T-helper 2 cell (primary cell): ENCODE measurements at places on chromosomes 7 and 10.

DNA sequence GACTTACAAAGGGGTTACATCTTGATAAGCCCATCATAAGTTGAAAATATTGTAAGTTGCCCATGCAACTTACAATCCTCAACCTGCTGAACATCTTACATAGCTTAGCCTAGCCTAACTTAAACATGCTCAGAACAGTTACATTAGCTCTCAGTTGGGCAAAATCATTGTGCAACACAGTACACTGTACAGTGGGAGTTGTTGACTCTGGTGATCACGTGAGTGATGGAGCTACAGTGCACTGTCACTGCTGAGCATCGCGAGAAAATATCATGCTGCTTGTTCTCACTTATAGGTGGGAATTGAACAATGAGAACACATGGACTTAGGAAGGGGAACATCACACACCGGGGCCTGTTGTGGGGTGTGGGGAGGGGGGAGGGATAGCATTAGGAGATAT, 214.9 kb upstream of the ZMIZ1 start:
- no peak for DNase-seq

DNA sequence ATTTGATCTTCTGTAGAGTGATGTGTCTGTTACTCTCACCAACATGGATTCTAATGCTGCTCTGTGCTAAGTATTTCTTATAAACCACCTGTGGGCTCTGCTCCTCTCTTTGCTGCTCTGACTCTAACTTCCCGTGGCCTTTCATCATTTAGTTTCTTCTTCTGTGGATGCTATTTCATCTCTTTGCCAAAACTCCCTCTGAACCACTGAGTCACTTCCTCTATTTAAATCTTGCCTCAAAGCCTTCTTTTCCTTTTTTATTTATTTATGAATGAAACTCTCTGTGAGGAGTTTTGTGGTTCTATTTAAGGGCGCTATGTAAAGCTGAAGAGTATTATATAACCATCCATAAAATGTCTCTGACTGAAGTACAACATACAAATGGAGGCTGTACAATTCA, 538.5 kb downstream of the SUGCT start:
- DNase-seq = no peak

DNA sequence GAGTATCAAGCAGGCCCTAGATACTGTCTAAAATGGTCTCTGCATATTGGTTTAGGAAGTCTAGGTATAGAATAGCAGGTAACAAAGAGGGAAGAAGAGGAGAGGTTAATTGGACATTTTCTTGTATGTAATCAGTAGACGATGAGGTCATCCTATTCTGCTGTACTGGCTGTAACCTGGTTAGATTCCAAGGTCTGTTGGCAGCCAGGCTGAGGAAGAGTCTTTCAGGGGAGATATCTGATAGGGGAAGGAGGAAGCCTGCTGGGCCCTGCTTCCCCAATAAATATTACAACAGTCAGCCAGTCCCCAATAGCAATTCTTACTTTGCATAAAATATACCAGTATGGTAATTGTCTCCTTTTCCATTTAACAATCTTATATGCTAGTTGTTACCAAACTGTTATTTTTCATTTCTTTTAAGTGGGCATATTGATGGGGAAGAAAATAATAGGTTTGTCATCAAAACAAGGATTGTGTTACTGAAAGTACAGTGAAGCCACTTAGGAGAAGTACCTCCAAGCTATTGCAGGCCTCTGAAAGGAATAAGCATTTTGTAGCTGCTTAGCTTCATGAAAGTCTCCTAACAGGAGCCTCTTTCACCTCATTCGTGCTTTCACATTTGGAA, 186.4 kb downstream of the LRRC4 start:
- DNase-seq = no peak

DNA sequence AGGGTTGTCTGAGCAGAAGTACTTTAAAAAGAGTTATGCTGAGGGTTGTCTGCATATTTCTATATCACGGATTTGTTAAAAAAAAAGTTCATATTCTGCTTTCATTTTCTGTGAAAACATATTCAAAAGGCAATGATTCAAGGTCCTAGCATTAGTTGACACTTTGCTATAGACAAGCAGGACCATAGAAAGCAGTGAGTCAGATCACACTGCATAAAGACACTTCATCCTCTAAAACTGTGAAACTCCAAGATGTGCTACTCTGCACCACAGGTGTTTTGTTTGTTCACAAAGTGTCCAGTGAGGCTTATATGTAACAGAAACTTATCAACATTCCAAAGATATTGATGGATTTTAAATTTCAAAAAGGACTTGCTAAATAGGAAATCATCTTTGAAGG, 47.0 kb downstream of the SPAM1 start:
- no peak for DNase-seq

- no peak for DNase-seq
Observed at GRCh38 chr10:76268530-76268929, 837.1 kb downstream of the LRMDA start.

GRCh38 chr10:110821508-110821907, 50.2 kb upstream of the PDCD4 start:
- no peak for DNase-seq

DNA sequence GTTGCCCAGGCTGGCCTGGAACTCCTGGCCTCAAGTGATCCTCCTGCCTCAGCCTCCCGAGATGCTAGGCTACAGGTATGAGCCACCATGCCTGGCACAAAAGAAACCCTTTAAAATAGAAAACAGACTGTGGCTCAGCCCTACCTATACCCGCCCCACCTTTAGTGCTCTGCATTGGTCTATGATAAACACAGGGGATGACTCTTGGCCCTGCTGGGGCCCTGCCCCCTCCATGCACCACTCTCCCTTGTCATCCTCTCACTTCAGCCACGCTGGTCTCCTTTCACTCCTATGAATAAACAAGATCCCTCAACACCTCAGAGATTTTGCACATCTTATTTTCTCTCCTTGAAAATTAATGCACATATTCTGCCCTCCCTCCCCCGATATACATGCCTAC, 251.4 kb upstream of the KLF14 start:
- no peak for DNase-seq

DNA sequence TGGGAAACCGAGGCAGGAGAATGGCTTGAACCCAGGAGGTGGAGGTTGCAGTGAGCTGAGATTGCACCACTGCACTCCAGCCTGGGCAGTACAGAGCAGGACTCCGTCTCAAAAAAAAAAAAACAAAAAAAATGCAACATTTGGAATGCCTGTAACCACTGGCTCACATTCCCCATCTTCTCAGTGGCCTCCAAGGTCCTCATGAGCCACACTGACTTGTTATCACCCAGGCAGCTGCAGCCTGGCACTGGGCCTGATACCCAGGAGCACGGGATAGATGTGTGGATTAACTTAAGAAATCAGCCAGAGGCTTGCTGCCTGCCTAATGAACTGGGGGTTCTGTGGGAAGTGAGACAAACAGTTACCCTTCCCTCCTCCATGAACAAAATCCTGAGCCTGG, 23.0 kb downstream of the JCAD start:
- DNase-seq = no peak

DNA sequence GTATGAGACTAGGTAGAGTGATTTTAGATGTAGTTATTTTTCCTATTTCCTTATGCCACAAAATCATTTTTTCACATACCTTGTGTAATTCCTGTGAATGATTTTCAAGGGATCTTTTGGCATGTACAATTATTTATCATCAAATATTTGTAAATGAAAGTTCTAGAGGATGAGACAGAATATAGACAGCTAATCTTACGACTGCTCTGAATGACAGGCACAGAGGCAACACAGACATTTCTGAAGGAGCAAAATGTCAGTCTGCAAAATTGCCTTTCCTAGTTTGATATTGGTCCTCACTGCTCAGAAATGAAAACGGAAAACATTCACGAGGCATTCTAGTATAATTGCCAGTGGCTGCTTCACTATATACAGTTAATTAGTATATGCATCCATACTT, 810.6 kb upstream of the C7orf33 start:
- no peak for DNase-seq

- DNase-seq = no peak
Observed at GRCh38 chr7:47677664-47678063, 95.8 kb upstream of the TNS3 start.

- DNase-seq = no peak
Observed at GRCh38 chr10:26835025-26835424, 25.7 kb downstream of the ABI1 start.

DNA sequence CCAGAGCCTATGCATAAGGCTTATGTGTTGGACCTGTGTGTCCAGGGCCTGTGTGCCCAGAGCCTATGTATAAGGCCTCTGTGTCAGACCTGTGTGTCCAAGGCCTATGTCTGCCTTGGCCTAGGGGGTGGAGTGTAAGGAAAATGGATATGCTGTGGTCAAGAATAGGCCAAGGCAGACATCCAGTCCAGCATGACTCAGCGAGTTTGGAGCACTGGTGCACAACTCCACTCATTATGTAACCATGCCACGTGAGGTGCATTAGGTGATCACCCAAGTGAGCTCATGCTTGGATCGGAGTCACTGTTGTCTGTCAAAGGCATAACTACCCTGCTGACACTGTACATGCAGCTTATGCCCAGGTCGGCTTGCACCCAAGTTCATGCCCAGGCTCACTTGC, 238.9 kb downstream of the CACNA2D1 start:
- DNase-seq = no peak

DNA sequence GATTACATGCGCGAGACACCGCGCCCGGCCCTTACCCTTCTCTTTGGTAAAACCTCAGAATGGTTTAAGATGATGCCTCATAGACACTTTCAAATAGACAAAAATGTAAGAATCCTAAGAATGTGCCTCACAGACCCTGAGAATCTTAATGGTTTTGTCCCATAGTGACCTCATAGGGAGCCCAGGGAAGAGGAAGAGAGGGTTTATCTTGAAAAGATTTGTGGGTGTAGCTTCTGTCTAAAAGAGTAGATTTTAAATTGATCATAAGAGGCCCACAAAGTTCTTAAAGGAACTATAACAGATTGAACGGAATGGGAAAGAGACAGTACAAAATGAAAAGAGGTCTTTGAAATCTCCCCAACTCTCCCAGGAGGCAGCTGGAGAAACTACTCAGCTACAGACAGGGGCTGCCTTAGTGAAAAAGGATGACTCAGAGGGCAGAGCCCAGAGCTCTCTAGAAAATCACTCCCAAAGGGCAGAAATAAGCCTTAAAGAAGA, 220.6 kb downstream of the ADRA2A start:
- DNase-seq = no peak

GRCh38 chr7:76507723-76508406, 2.5 kb upstream of the UPK3B start:
- no peak for DNase-seq

DNA sequence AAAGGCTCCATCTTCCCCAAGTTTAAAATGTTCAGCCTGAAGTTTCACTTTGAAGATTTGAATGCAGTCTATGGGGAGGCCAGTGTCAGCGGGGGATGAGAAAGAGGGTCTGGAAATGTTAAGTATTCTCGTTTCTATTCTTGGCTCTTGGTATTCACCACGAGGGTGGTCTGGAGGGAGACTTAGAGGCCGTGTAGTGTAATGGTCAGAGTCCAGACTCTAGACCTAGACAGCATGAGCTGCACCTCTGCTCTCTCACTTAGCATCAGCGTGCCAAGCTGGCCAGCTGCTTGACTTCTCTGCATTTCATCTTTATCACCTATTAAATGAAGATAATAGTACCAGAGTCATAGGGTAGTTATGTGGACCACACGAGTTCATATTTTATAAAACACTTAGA, 57.9 kb downstream of the MKX start:
- DNase-seq = no peak

GRCh38 chr10:21087476-21087875, 190.4 kb upstream of the NEBL start:
- no peak for DNase-seq

- no peak for DNase-seq
Observed at GRCh38 chr7:150451833-150452461, 1.5 kb downstream of the GIMAP8 start.

DNA sequence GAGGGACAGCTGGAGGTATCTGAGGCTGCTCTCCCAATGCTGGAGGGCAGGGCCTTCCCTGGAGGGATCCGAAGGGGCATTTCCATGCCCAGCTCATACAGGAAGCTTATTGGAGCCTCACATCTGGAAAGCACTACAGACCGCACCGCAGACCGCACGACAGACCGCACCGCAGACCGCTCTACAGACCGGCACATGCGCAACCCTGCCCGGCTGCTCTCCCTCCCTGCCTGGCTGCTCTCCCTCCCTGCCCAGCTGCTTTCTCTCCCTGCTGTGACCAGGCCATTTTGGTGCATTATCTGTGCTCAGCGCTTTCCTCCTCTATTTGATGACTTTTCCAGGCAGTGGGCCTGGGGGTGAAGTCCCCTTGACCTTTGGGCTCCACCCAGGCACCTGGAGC, 39.6 kb upstream of the EN2 start:
- no peak for DNase-seq

DNA sequence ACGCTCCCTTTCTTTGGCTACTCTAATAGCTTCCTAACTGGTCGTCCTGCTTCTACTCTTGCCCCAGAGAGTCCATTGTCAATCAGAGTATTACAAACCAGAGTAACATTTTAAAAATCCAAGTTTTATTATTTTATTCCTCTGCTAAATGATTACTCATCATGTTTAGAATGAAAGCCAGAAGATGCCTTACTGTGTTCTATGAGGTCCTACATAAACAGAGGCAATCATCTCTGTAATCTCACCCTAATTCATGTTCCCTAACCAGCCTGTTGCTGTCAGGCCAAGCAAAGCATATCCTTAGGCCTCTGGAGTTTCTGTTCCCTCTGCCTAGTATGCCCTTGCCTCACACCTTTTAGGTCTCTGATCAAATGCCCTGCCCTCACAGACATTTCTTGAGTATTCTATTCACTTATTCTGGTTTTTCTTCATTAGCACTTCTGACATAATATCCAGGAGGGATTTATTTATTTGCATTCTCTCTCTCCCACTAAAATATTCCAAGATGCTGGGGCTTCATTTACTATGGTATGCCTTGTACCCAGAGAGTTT, 497.5 kb downstream of the PHTF2 start:
- DNase-seq = no peak

- DNase-seq = peak; percentile 11
Observed at GRCh38 chr10:97889461-97890265, 40.0 kb downstream of the GOLGA7B start.

DNA sequence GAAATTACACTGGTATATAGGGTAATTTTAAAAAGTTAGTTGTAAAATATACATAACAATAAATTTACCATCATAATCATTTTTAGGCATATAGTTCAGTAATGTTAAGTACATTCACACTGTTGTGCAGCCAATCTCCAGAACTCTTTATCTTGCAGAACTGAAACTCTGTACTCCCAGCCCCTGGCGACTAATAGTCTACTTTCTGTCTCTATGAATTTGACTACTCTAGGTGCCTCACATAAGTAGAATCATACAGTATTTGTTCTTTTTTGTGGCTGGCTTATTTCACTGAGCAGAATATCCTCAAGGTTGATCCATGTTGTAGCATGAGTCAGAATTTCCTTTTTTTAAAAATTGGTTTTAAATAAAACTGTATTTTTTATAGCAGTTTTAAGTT, 41.4 kb downstream of the NRF1 start:
- no peak for DNase-seq
